Right ventricle myocardium superior (tissue), 1 donor: ENCODE measurements at places on chromosomes 2 and 18.

DNA sequence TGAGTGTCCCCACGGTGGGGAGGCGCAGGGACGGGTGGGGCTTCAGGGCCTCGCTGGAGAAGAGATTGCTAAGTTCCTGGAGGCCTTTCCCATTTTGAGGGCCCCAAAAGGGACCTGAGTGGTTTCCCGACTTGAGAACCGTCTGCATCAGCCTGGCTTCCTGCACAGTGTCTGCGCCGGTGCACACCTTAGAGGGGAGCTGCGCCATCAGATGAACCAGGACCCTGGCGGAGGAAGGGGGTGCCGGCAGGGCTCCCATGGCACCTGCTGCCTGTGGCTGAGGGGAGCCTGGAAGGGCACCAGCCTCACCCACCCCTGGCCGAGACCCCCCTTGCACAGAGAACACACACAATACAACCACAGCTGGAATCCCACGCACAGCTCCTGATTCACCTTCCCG, 465.1 kb upstream of the MYT1L start:
- DNase-seq: no peak

GRCh38 chr2:239715202-239715601, 309.9 kb downstream of the NDUFA10 start:
- DNase-seq: peak; percentile 29

GRCh38 chr2:150567771-150568301, 80.4 kb upstream of the RND3 start:
- DNase-seq: no peak

GRCh38 chr2:126668254-126668653, 12.3 kb downstream of the GYPC start:
- no peak for DNase-seq

- no peak for DNase-seq
Observed at GRCh38 chr2:39737661-39738060, 41.4 kb downstream of the THUMPD2 start.

DNA sequence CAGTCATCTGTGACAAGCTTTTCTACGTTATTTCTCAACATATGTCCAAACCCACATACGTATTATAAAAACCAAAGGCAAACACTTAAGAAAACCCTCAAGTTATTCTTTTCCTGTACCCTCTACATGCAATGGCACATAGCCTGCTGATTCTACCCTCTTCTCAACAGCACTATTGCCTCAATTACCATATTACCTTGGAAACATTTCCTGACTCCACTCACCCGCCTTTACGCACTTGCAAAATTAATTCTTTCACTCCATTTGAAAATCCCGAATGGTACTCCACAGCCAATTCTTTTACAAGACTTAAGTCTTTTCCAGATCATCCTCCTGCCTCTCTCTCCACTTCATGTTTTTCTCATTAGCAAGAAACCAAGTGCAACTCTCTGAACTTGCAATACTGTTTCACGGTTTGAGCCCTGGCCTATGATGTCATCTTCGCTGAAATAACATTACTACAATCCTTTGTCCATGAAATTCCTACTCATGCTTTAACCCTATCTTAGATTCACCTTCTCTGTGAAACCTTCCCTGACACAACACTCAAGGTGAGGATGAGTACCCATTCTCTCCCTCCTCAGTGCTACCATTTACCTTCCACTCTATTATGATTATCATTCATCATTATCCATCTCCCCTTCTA, 29.0 kb downstream of the SESTD1 start:
- no peak for DNase-seq

GRCh38 chr2:230847883-230848388, 16.8 kb upstream of the ITM2C start:
- DNase-seq: peak; percentile 92

DNA sequence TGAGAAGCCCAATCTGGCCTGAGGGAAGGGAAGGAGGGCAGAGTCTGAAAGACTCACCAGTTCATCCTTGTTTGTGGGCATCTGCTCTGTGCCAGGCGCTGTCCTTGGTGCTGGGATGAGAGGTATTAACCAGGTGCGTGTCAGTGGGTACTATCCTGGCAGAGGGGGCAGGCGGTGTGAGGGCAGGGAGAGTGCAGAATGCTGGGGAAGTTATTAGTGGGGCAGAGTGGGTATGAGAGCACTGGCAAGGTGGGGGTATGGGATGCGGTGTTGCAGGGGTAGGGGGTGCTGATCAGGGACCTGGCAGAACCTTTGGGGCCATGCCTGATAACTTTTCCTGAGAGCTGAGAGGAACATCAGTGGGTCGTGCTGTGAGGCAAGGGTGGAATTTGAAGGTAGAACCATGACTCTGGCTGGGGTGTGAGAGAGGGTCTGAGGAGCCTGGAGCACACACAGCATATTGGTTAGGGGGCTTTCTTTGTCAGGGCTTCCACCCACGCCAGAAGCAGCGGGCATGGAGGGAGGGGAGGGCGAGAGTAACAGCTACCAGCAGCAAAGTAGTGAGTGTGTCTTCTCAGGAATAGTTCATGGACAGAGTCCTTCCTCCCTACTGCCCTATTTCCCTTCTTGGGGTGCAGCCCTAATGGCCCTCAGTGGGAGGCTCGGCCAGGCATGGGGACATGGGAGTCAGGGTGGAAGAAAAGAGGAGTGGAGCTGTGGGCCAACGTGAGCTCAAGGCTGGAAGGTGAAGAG, 290.7 kb downstream of the CYP26B1 start:
- DNase-seq: no peak

GRCh38 chr2:120445449-120446143, 99.7 kb downstream of the INHBB start:
- DNase-seq: no peak

DNA sequence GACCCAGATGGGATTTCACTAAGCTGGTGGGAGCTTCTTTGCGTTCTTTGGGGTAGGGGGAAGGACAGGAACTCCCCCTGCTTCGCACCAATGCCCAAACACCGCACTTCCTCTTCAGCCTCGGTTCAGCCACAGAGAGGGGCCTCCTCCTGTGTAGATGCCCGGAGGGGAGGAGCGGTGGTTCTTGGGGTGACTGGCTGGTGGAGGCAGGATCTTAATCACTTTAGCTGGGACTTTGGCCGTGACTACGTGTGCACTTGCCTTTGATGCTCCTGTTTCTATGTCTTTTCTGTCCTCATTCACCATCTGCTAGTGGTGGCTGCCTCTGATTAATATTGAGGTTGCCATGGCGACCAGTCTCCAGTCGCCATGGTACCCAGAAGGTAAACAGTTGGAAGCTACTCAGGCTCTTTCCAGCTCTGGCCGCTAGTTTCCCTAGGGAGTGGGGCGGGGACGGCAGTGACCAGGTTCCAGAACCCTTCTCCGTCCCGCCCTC, 1.9 kb downstream of the CNGA3 start:
- DNase-seq: no peak

DNA sequence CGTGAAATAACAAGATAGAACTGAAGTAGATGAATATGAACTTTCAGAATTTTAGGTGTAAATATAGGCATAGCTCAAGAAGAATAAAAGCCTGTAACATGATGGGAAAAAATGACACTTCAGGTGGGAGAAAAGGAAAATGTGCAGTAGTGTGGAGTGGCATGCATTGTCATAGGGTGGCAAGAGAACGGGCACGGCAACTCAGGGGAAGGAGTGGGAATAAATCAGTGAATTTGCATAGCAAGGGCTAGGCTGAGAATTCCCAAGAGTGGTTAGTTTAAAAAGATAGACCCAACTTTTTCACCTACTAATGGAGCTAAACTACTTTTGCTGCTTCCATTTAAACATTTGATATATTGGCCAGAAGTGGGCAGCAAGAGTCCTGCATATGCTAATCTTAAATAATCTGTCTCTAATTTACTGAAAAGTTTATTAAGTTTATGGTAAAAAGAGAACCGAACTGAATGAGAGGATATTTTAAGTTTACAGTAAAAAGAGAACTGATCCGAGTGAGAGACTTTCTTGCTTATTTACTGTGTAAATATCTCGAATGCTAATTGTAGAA, 228.1 kb downstream of the CTNNA2 start:
- DNase-seq: no peak

DNA sequence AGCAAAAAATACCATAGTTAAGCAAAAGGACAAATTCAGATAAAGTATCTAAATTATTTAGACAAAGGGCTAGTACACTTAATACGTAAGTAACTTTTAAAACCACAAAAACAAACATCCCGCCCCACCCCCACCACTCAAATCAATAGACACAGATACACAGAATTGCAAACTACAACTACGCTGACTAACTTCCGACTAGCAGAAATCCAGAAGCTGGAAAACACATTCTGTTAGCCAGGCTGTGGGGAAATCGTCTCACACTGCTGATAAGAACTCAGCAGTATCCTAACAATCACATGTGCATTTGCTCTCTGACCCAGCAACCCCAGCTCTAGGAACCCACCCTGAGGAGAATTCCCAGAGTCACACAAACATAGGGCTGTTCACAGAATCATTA, 16.6 kb downstream of the FAM168B start:
- DNase-seq: no peak

DNA sequence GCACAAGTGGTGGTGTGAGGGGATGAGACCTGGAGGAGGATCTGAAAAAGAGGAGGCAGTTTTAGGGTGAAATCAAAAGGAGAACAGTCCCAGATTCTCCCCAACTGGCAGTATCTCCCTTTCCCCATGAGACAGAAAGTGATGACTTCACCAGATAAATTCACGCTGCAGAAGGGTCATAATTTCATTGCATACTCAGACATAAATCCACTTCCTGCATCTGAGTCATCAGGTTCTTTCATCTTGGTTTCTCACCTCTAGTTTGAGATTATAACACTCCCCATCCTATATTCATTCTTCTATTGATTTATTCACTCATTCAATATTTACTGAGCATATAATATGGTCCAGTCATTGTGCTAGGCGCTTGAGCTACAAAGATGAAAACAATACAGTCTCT, 64.7 kb downstream of the CCDC148 start:
- DNase-seq: no peak

GRCh38 chr2:96505231-96505889, at the start of gene NEURL3:
Gene NEURL3 (minus strand): TSS chr2:96505357. CDS start chr2:96505286, 71 bp downstream.
- no peak for DNase-seq

DNA sequence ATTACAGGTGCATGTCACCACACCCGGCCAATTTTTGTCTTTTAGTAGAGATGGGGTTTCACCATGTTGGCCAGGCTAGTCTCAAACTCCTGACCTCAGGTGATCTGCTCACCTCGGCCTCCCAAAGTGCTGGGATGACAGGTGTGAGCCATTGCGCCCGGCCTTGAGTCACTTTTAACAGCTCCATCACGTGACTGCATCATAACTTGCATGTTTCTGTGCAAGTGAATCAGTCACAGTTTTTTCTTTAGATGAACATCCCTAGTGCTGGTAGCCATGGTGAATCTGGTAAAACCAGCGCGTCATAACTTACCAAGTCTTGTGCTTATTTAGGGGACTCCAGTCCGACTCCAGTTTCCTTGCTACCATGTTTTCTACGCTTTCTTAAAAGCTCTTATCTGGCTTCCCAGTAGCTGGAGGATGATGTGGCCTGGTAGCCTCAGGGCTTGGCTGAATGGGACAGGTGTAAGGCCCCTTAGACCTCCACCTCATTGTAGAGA, 33.1 kb downstream of the PCARE start:
- DNase-seq: no peak

DNA sequence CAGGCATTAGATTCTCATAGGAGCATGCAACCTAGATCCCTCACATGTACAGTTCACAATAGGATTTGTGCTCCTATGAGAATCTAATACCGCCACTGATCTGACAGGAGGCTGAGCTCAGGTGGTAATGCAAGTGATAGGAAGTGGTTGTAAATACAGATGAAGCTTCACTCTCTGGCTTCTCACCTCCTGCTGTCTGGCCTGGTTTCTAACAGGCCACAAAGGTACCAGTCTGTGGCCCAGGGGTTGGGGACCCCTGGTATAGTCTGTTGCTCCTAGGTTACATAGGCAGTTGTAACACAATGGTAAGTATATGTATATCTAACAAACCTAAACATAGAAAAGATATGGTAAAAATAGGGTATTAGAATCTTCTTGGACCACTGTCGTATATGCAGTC, 81.8 kb downstream of the EML4 start:
- DNase-seq: no peak

DNA sequence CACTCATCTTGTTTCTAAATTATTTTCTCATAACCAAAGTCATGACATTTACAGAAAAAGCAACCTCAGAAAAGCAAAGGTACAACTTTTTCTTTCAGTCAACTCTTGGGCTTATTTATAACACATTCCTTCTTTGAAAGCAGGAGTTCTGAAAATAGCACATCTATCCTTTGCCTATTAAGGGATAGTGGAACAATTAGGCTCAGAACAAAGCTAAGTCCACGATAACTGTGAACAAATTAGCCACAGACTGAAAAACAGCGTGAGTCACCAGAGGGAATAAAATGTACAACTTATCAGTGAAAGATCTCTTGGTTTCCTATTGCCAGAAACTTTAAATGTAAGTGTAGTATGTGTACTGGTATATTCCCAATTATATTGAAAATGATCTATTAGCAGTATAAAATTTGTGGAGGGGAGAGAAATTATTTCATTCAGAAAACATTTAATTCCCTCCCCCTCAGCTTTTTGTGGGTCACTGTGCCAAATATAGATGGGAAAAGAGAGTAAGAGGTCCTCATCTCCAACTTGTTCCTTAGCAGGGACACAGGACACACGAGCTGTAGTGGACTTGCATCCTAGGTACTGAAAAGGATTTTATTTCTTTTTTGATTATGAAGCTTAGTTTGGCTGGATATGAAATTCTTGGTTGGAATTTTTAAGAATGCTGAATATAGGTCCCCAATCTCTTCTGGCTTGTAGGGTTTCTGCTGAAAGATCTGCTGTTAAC, 15.4 kb upstream of the MATN3 start:
- DNase-seq: no peak

- DNase-seq: no peak
Observed at GRCh38 chr2:7427293-7428060, 510.3 kb downstream of the RNF144A start.

DNA sequence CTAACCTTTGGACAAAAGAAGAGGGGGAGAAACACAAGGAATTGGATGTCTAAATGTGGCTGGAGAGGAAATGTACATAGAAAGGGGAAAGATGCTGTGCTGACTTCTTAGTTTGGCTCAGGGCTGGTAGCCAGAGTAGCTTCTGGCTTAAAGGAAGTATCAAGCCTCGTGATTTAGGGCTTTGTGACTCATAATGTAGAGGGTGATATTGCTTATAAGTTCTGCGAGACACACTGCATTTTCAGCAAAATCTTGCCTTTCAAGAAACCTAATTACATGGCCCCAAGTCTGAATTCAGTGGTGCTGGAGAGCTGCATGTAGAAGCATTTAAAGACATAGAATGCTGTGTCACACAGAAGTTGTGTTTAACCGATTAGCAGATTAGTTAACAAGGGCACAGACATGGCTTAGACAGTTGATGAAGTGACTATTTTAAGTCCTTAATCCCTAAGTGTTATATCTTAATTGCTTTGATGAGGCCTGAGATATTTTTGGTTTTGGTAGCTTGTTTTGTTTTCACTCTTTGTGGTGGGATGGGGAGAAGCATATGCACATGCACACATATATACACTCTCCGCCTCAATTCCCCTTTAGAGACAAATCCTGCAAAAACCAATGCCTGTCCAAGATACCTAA, 66.4 kb downstream of the EPAS1 start:
- DNase-seq: no peak

DNA sequence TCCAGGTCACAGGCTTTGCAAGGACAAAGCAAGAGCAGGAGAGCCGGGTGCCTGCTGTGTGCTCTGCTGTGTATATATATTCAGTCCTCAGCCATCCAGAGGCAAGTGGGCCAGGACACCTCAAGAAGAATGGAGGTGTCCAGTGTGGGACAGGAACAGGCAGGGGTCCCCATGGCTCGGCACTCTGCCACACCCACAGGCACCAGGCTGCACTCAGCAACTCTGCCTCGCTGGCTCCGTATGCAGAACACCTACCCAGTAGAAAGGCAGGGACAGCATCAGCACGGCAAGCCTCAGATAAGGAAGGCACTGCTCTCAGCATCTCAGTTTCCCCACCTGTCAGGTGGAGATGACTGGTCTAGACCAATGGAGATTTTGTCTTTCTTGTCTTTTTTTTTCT, 57.8 kb downstream of the DNMT3A start:
- no peak for DNase-seq
